Chondrocyte (in vitro differentiated cells): ENCODE measurements at places on chromosomes 6 and 20. TPM values are rescaled to one million over a fixed set of nuclear protein-coding genes. Genes with fewer than 3 reads are reported as not detected.

The ARG1 gene
- total RNA-seq, result not detected in 3 replicates

The DNAH8 gene
- total RNA-seq, result 0.05 to 0.24 TPM (median 0.15 TPM) in 3 replicates

The CAGE1 gene
- not detected in 3 replicates for total RNA-seq

The BTN3A1 gene
- 10.9 to 19.3 TPM (median 11.6 TPM) in 3 replicates for total RNA-seq

The OPRM1 gene
- total RNA-seq, result not detected in 3 replicates

The BPI gene
- total RNA-seq, result 0.55 to 0.74 TPM (median 0.68 TPM) in 3 replicates

- no peak overlapping the region for H3K27ac ChIP-seq
- no peak overlapping the region for H3K4me3 ChIP-seq
- peaks cover 20% of the 10 kb centered on the region for H3K27me3 ChIP-seq
- H3K4me1 ChIP-seq, result peaks cover 13% of the 10 kb centered on the region
Observed at GRCh38 chr20:46216770-46217464, 91.4 kb downstream of the CDH22 start.

GRCh38 chr6:23339268-23339667, 769.9 kb downstream of the HDGFL1 start:
- no peaks in the 10 kb centered on the region for H3K36me3 ChIP-seq
- no peaks in the 10 kb centered on the region for H3K27me3 ChIP-seq
- no peak for DNase-seq
- no peaks in the 10 kb centered on the region for H3K4me1 ChIP-seq
- no peak overlapping the region for H3K27ac ChIP-seq

DNA sequence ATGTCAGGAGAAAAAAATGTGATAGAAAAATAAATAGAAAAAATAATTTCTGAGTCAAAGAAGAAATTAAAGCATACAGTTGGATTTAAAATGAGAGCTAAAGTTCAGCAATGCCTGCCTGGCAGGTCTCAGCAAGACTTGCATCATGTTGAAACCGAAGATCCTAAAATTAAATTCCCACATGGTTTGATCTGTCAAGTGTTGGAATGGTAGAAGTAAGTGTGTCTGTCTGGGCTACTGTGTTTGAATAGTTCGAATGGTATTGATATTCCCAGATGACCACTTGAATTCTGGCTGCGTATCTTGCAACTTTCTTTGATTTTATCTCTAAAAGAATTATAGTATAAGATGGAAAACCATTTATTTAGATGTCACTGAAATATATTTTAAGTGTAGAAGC, 1349.6 kb downstream of the EPHA7 start:
- no peak overlapping the region for H3K27ac ChIP-seq
- no peaks in the 10 kb centered on the region for H3K36me3 ChIP-seq
- H3K27me3 ChIP-seq, result no peaks in the 10 kb centered on the region
- no peak overlapping the region for H3K4me3 ChIP-seq

- DNase-seq, result no peak
- no peak overlapping the region for H3K4me3 ChIP-seq
- H3K36me3 ChIP-seq, result peaks cover 2% of the 10 kb centered on the region
Observed at GRCh38 chr6:42251911-42252637, 34.4 kb upstream of the MRPS10 start.

DNA sequence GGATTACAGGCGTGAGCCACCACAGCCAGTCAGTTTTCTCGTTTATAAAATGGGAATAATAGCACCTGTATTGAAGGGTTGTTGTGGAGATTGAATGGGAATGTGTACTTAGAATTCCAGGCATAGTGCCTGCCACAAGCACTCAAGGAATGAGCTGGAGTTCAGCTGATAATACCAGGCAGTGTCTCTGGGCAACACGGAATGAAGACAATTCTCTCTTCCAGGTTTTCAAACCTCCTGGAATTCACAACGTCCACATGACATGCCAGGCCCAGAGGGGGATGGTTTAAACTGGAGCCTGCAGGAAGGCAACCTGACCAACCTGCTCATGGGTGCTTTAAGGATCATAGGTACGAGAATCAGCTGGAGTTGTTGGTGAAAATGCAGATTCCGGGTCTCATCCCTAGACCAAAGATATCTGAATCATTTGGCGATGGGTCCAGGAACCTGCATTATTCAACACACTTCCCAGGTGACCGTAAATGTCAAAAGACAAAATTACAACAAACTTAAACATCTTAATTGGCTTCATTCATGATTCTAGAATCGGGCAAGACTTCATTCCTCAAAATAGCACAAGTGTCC, 1.9 kb upstream of the PTPN1 start:
- no peaks in the 10 kb centered on the region for H3K27me3 ChIP-seq
- no peaks in the 10 kb centered on the region for H3K36me3 ChIP-seq
- DNase-seq, result no peak
- peaks cover 30% of the 10 kb centered on the region for H3K4me1 ChIP-seq

DNA sequence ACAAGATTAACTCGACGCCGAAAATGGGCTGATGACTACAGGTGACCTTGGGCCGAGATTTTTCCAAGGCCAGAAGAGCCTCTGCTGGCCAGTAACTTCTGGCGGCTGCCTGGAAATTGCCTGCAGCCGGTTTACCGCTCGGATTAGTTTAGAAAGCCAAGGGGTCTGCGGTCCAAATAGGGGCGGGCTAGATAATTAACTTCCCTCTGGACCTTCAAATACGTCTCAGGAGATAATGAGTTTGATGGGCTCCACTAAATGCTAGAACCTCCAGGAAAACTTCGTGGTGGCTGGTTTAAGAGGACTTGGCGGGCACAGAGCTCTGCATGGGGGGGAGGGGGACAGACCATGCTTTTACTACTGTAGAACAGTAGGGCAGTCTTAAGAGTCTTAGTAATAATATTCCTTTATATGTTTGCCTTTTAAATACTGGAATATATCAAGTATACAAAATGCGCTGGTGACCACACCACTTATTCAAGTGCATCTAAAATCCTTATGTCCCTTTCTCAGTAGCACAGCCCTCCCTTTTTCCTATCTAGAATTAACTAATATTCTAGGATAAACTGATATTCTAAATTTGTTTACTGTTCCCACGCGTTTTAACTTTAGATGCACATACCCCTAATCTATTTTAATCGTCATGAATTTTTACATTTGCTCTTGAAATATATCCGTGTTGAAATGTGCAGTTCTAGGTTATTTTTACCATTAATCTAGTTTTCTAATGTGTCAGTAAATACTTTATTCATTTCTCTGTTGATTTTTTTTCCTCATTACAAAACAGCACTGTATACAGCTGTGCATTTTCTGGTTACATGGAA, 107.5 kb upstream of the PRSS16 start:
- peak overlapping the region; percentile 94 for H3K4me3 ChIP-seq
- H3K27me3 ChIP-seq, result no peaks in the 10 kb centered on the region
- no peaks in the 10 kb centered on the region for H3K36me3 ChIP-seq
- DNase-seq, result no peak

GRCh38 chr20:62161347-62161746, 17.8 kb downstream of the SS18L1 start:
- peaks cover 11% of the 10 kb centered on the region for H3K36me3 ChIP-seq
- no peak overlapping the region for H3K4me3 ChIP-seq
- peaks cover 9% of the 10 kb centered on the region for H3K4me1 ChIP-seq
- no peak for DNase-seq

GRCh38 chr6:79277109-79277508, 42.6 kb upstream of the HMGN3 start:
- peaks cover 11% of the 10 kb centered on the region for H3K4me1 ChIP-seq
- peaks cover 2% of the 10 kb centered on the region for H3K36me3 ChIP-seq
- no peak overlapping the region for H3K4me3 ChIP-seq
- H3K27ac ChIP-seq, result peak overlapping the region; percentile 75
- DNase-seq, result no peak
- no peaks in the 10 kb centered on the region for H3K27me3 ChIP-seq

GRCh38 chr6:15351631-15352030, 105.8 kb downstream of the JARID2 start:
- peak overlapping the region; percentile 2 for H3K27ac ChIP-seq
- H3K36me3 ChIP-seq, result no peaks in the 10 kb centered on the region
- peaks cover 37% of the 10 kb centered on the region for H3K4me1 ChIP-seq
- no peaks in the 10 kb centered on the region for H3K27me3 ChIP-seq

GRCh38 chr6:109513571-109514071, 30.6 kb upstream of the ZBTB24 start:
- no peak for DNase-seq
- H3K36me3 ChIP-seq, result no peaks in the 10 kb centered on the region

DNA sequence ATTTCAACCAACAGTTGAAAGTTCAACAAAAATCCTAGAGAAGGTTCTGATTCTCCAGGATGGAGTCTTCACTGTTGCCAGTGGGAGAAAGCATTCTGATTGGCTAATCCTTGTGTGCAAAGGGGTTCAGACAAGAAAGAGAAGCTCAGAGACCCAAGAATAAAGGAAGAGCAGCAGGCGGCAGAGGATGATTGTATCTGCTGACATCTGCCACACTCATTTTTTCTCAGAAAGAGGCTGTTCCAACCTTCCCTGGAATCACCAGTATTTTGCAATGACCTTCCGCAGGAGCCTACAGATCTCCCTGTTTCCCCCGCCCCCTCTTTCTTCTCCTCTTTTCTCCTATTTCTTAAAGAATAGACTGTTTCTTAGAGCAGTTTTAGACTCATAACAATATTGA, 376.7 kb downstream of the CDH26 start:
- no peak for DNase-seq
- no peaks in the 10 kb centered on the region for H3K4me1 ChIP-seq
- no peaks in the 10 kb centered on the region for H3K36me3 ChIP-seq
- peaks cover 9% of the 10 kb centered on the region for H3K27me3 ChIP-seq
- H3K4me3 ChIP-seq, result no peak overlapping the region
- no peak overlapping the region for H3K27ac ChIP-seq

DNA sequence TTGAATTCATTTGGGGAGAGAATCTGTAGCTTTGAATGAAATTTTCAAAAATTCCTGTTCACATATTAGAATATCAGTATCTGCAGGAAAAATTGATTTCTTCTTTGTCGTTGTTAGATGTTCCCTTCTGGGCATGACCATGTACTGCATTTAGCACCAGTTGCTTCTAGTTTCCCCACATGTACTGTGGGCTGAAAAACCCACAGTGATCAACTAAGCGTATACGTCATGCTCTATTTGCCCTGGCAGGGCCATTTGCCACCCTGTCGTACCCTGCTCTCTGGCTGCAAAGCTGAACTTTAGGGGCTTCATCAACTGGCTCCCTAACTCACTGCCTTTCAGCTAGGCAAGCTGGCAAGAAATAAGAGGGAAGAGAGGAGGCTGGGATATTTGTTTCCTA, 340.7 kb upstream of the TSHZ2 start:
- H3K27ac ChIP-seq, result no peak overlapping the region
- H3K4me1 ChIP-seq, result no peaks in the 10 kb centered on the region
- no peaks in the 10 kb centered on the region for H3K27me3 ChIP-seq
- no peaks in the 10 kb centered on the region for H3K36me3 ChIP-seq
- no peak for DNase-seq

DNA sequence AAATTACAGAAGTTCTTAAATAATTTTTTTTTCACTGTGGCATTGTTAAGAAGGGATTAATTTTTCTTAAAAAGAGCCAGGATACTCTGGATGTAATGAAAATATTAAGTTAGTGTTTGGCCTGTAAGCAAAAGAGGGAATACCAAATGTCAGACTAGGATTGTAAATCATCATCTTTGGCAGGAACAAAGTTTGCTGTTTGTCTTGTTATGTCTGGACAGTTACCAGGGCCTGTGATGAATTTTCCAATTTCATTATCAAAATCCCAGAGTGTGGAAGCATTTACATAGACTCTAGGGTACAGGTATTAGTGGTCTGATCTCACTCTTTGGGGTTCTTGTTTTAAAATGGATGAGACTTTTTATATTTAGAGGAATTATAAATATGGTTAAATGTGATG, 26.1 kb downstream of the CEP57L1 start:
- peaks cover 22% of the 10 kb centered on the region for H3K4me1 ChIP-seq
- no peak for DNase-seq
- H3K36me3 ChIP-seq, result no peaks in the 10 kb centered on the region
- H3K27me3 ChIP-seq, result no peaks in the 10 kb centered on the region
- peak overlapping the region; percentile 58 for H3K27ac ChIP-seq

- no peaks in the 10 kb centered on the region for H3K4me1 ChIP-seq
- no peak overlapping the region for H3K4me3 ChIP-seq
- peaks cover 4% of the 10 kb centered on the region for H3K27me3 ChIP-seq
- no peak for DNase-seq
- H3K36me3 ChIP-seq, result no peaks in the 10 kb centered on the region
Observed at GRCh38 chr6:142726616-142727015, 218.4 kb downstream of the HIVEP2 start.

DNA sequence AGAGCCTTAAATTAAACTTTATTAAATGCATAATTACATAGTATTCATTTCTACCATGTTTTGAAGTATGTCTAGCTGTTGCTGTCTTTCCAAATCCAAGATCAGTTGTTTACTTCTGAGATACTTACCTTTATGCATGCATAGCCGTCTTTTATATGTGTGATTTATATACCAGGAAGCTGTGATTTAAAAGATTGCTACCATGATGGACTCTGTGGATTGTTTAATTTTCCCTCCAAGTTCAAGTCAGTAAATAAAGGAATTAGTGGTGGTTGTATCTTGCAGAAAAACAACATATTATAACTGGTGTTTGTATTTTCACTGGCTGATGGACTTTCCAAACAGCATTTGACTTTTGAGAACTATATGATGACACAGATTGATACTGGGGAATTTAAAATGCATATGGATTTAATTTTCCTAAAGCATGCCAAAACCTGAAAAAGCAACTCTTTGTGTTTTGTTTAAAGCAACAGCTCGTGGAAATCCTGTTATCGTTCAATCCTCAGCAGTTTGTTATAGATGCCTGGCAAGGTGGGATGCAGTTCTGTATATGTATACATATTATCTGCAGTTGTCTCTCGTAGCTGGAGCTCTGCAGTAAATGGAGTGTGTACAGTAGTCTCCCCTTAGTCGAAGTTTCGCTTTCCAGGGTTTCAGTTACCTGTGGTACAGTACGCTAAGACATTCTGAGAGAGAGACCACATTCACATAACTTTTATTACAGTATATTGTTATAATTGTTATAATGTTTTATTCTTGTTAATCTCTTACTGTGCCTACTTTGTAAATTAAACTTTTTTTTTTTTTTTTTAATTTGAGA, 77.1 kb downstream of the CBFA2T2 start:
- H3K27me3 ChIP-seq, result no peaks in the 10 kb centered on the region
- no peak for DNase-seq
- no peak overlapping the region for H3K27ac ChIP-seq
- peaks cover 38% of the 10 kb centered on the region for H3K4me1 ChIP-seq
- H3K4me3 ChIP-seq, result no peak overlapping the region

- no peaks in the 10 kb centered on the region for H3K4me1 ChIP-seq
- H3K27ac ChIP-seq, result no peak overlapping the region
- no peaks in the 10 kb centered on the region for H3K27me3 ChIP-seq
- peaks cover 2% of the 10 kb centered on the region for H3K36me3 ChIP-seq
- H3K4me3 ChIP-seq, result no peak overlapping the region
- DNase-seq, result no peak
Observed at GRCh38 chr6:126094411-126094810, 108.1 kb downstream of the TRMT11 start.

DNA sequence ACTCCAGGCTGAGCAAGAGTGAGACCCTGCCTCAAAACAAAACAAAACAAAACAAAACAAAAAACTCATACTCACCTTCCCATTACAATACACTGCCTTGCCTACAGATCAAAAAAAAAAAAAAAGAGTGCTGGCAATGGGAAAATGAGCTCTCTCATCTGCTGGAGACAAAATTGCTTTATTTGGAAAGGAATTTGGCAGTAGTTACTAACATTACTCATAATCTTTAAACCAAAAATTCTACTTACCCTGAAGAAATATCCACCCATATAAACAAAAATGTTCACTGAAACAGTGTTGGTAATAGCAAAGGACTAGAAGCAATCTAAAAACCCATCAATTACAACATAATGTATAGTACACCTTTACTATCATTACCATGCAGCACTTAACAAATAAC, 120.4 kb downstream of the RNGTT start:
- H3K4me3 ChIP-seq, result peak overlapping the region; percentile 28
- H3K27ac ChIP-seq, result peak overlapping the region; percentile 88
- no peak for DNase-seq
- no peaks in the 10 kb centered on the region for H3K36me3 ChIP-seq
